ENCODE measurements at places on chromosomes 1 and 21.

- no peak for DNase-seq
Observed at GRCh38 chr1:219412772-219413171, 200.1 kb downstream of the ZC3H11B start.

- DNase-seq = no peak
Observed at GRCh38 chr1:26827663-26828062, 1.2 kb downstream of the ZDHHC18 start.

GRCh38 chr1:40703316-40703715 is 11.8 kb downstream of the NFYC start:
- no peak for DNase-seq

GRCh38 chr1:236016782-236017400 is 48.0 kb downstream of the NID1 start:
- no peak for DNase-seq

- DNase-seq = no peak
Observed at GRCh38 chr1:227378871-227379554, 60.7 kb upstream of the CDC42BPA start.

DNA sequence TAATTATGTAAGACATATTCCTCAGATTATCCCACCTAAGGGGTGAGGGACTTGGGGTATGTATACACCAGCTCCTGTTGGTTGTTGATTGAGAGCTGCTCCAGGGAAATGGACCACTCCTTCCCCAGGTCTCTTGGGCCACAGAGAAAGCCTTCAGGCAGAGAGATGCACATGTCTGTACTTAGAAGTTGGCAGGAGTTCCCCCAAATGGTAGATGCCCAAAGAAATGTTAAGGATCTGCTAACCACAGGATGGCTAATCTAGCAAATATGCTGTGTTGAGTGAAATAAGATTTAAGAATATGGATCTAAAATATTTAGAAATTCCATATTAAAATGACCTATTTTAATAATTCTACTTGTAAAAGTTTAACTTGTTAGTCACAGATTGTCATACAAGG is 100.8 kb upstream of the DNAH14 start:
- DNase-seq = no peak

GRCh38 chr1:201362906-201363305 is 14.6 kb downstream of the TNNT2 start:
- DNase-seq = no peak

DNA sequence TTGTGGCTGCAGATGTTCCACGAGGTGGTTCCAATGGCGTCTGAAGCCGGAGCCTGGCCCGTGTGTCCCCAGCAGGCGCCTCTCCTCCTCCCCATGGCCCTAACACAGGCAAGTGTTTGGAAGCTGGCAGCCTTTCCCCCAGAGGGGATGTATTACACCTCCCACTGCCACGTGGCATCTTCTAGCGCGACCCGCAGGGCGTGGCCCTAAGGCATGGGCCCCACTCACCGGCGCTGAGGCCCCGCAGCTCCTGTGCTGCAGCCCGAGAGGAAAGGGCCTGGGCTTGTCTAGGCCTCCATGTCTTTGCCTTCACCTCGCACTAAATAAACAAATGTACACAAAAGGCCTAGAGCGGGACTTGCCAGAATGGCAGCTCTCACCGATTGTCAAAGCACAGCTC is 37.9 kb downstream of the SLC66A1 start:
- no peak for DNase-seq

DNA sequence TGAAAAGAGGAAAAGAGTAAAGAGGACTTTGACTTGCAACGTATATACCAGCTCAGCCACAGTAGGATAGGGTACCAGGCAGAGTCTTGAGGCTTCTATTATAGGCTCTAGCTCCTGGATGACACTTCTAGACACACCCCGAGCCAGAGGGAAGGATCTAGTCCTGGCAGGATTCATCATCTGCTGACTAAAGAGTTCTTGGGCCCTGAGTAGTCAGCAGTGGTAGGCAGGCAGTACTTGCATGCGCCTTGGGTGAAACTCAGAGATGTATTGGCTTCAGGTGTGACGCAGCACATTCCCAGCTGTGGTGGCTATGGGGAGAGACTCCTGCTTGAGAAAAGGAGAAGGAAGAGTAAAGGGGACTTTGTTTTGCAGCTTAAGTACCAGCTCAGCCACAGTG is 162.3 kb upstream of the APP start:
- DNase-seq = no peak

DNA sequence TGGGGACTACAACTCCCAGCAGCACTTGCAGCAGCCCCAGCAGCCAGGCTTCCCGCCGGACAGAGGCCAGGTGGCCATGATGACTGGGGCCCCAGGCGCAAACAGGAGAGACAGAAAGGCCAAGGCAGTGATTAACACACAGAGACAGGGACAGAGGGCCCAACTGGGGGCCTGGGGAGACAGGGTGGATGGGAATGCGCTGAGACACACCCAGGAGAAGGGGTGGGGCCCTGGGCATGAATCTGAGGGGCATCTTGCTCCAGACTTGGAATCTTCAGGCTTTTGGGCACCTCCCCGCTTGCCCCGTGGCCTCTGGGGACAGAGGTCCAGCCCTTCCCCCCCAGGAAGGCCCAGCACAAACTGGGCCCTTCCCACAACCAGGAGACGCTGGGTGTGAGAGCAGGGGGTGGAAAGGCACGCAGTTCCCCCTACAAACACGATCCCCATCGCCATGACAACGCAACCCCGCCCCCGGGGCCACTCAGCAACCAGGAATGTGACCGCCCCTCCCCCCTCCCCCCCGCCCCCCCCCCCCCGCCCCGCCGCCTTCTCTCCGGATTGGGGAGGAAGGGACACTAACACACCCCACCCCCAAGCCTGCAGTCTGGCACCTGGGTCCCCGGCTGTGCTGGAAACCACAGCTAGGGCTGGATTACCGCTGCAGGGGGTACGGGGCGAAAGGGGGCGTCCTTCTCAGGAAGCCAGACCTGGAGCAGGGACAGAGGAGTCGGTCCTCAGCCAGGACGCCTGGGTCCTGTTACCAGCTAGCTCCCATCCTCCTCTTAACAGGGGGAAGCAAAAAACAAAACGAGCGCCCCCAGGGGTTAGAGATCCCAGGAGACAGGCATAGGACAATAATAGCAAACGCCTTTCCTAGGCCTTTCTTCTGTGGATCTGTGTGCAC is 4.5 kb downstream of the HDGF start:
- no peak for DNase-seq

GRCh38 chr21:16376673-16377072 is 646.9 kb downstream of the USP25 start:
- DNase-seq = no peak

GRCh38 chr1:77461691-77462090 is 179.9 kb downstream of the AK5 start:
- no peak for DNase-seq

DNA sequence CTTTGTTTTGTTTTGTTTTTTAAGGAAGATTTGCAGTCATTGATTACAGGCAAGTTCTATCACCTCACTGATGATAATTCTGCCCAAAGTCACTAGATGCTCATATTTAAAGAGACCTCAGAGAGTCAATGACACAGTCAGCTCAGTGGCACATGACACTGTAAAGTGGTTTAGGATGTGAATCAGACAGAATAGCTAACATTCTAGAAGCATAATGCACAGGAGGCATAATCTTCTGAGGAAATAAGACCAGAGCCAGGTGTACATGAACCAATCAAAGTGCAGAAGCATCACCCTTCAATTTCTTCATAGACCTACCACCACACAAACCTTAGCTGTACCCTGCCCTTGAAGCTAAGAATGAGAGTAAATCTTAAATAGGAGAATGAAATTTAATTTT is 268.5 kb downstream of the BRINP2 start:
- DNase-seq = no peak

GRCh38 chr1:220880726-220881506 is 1.7 kb downstream of the HLX start:
- no peak for DNase-seq

DNA sequence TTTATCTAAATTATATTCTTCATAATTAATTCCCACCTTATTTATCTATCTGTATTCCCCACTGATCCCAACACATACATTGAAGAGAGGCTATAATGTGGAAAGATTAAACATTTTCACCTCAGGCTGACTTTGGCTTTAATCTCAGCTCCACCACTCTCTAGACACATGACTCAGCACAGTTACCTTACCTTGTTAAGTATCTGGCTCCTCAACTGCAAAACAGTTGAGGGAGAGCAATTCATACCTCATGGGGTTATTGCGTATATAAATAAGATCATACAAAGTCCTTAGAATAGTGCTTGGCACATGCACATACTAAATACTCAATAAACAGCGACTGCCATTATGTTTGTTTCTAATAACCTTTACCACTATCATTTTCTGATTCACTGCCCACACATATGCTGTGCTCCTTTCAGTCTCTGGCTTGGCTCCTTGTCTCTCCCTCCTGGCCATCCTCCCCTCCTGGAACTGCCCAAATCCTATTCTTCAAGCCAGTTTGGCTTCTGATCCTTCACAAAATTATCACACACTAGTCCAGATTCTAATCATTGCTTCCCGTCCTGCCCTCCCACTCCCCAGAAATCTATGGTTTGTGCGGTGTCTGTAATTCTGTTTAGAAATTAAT is 50.1 kb downstream of the BCL9 start:
- no peak for DNase-seq

GRCh38 chr1:9107136-9107535 is 21.8 kb downstream of the GPR157 start:
- no peak for DNase-seq
